ENCODE measurements at places on chromosomes 13 and 19.

DNA sequence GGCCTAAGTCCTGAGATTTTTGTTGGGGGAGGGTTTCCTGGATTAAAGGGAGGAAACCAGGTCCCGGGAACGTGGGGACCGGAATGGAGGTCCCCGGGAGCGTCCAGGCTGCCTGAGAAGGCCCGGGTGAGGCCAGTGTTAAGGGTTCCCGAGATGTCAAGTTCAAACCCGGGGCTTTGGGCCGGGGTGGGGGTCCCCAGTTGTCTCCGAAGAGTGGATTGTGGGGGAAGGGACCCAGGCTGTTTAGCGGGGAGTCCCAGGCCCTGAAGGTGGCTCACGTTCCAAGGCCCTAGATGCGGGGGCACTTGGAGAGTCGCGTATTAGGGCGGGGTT lies 262 bp downstream of the COX7A1 start:
- peak; percentile 31 for ATAC-seq

DNA sequence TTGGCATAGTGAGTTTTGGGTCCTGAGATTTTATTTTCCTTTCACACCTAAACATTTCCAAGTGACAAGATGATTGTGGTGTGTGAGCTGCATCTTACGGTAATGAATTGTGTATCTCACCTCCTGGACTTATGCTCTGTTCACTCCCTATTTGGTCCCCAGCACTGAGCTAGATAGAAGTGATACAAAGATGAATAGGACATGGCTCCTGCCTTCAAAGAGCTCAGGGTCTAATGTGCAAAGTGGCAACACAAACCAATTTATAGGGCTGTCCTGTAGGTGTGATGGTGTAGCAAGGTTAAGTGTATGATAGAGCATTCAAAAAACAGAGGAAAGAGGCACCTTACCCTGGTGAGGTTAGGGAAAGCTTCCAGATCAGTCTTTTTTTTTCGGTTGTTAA lies 17.6 kb upstream of the TNFRSF19 start:
- ATAC-seq, result no peak

DNA sequence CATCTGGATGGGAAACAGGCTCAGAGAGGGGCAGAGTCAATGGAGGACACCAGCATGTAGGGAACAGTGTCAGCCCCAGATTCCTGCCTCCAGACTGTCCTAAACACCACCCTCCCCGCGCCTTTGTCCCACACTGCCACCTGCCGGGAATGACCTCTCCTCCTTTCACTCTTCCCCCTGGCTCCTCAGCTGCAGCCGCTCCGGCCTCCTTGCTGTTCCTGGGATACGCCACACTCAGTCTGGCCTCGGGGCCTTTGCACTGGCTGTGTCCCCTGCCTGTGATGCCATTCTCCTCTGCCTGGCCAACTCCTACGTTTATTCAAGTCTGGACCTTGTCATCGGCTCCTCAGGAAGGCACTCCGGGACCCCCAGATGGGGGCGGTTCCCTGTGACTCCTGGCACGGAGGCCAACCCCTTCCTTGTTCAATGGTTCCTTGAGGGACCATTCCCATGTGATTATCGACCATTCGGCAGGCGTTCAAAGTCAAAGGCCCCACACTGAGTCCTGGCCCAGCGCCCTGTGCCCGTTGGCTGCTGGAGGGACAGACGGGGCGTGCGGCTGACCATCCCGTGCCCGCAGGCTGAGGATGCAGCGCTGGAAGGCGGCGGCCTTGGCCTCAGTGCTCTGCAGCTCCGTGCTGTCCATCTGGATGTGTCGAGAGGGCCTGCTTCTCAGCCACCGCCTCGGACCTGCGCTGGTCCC lies 15.8 kb downstream of the FUT6 start:
- ATAC-seq, result no peak

DNA sequence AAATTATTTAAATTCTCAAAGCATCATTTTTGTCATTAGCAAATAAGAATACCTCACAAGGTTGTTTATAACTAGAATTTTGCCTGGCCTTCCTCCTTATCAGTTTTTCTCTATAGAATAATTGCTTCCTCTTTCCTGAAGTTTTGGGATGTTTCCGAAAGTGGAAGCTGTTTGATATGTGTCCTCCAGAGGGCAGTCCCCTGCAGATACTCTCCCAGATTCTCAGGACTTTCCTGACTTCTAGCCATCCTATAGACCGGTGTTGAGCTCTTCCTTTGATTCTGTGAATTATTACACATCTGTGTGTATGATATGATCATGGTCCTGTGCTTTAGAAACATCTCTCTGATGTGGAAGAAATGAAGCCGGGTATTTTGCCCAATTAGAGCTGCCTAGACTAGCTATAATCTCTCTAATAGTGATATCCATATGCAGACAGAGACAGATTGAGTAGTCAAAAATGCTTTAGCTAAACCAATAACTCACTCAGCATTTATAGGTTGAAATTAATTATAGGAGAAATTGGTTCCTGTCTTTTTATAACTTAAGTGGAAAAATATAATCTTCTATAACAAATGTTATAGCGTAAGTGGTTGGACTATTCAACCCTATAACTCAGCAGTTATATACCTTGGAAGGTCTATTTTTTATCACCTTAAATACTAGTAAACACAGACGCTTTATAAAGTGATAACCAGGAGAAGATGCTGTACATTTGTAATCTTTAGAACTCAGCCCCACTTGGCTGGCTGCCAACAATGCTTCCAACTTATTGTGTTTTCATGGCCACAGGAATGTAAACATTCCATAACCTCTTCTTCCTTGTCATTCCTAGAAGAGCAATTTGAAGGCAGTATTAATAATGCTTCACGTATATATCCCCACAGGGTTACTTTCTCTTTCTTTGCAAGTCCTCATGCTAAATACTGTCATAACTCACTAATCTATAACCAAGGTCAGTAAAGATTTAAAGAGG lies 201.0 kb upstream of the RXFP2 start:
- no peak for ATAC-seq

DNA sequence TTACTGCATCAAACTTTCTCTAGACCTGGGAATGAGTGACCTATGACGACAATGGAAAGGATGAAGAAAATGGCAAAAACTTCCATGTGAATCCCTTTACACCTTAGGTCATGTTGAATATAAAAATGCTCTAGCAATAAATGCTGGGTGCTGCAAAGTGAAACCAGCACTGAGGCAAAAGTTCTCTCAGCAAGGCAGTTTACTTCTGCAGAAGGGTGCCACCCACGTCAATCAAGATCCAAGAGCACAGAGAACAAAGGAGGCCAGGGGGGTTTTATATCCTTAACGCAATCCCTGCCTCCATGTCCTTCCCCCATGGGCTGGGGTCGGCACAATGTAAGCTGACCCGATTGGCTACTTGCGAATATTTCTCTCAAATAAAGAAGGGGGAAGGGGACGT lies 38.7 kb downstream of the ZNF333 start:
- ATAC-seq, result no peak

DNA sequence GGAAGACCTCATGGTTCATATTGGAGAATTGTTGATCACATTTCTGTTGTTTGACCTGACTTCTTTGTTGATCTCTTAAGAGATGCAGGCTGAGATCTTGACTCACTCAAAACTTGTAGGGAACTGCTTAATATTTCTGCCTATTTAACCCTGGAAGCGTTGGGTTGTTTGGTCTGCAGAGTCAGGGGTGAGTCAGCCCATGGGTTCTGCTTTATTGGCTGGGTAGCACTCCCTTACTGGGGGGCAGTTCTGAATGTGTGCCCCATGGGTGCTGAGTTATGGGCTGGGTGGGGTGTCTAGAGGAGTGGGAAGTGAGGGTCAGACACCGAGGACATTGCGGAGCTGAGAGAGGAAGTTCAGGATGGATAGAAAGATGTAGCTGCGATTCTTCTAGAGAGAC lies 87.9 kb downstream of the LRCH1 start:
- no peak for ATAC-seq

DNA sequence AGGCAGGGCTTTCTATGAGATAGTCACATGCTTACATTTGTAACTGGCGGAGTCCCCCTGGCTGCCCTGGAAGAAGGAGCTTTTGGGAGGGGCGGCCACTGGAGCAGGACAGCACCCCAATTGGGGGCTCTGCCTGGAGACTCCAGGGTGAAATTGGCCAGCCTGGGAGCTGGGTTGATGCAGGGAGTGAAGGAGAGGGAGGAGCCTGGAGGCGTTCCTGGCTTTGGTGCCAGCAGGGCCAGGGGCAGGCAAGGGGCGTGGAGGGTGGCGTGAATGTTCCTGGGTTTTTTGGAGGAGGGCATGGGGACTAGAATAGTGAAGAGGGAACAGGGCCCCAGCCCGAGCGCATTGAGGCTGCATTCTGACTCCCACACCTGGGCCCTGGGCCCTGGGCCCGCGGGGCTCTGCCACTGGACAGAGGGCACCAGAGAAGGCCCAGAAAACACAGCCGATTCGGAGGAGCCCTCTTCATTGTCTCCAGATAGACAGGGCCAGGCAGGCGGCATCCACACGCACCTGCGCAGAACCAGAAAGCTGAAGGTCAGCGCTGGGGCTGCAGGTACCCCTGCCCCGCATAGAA lies 29.5 kb downstream of the COMP start:
- no peak for ATAC-seq

DNA sequence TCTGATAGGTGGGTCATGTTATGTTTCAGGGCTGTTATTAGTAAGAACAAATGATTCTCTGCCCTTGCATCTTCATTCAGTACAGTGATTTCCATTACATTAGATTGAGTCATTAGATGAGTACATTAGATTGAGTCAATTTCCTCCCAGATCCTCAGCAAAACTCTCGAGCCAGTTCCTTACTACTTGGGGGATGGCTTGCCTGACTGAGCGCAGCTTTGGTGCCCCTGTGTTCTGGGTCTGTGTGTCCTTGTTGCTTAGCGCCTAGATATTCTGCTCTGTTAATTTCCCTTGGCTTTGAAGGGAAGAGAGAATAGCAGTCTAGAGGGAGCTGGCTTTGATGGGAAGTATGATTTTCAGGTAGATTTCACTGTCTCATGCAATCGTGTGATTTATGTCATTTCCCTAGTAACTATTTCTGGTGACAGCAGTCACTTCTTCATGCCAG lies 19.1 kb upstream of the SCEL start:
- ATAC-seq, result peak; percentile 44

DNA sequence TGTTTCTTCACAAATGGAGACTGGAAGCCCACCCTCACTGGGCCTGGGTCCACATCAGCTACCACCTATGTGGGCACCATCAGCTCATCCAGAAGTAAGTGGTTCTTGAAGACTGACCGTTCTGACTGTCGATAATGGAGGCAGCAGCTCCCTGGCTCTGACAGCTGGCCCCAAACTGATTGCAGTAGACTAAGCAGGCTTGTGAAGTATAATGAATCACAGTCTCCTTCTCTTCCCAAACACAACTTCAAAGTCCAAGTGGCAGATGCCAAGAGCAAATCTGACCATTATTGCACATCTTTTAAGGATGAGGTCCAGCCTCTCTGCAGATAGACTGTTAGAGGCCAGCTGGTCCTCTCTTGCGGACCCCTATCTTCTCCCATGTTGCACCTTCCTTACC lies 574.4 kb upstream of the KLF12 start:
- ATAC-seq, result no peak

DNA sequence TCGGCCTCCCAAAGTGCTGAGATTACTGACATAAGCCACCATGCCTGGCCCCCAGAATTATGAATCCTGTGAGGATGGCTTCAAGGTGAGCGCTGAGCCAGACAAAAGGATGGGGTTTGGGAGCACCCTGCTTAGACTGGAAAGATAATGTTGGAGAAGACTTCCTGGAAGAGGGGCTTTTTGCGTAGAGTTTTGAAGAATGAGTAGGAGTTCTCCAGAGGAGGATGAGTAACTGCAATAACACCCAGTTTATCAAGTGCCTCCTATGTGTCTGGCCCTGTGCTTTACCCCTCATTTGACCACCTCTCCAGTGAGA lies 641 bp upstream of the GDF15 start:
- no peak for ATAC-seq

DNA sequence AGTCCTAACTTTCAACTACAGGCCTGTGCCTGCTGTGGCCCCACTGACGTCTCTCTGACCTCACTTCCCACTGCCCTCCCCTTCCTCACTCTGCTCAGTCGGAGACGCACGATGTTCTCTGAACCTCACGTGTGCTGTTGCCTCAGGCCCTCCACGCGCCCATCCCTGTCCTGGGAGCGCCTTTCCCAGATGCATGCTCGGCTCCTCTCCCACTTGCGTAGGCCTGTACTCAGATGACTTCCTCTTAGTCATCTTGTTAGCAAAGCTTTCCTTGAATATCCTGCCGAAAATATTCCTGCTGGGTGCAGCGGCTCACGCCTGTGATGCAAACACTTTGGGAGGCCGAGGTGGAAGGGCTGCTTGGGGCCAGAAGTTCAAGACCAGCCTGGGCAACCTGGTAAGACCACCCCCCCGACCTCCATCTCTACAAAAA lies 9.3 kb upstream of the SYT5 start:
- no peak for ATAC-seq

GRCh38 chr19:29779921-29780320 lies 31.9 kb upstream of the CCNE1 start:
- no peak for ATAC-seq

DNA sequence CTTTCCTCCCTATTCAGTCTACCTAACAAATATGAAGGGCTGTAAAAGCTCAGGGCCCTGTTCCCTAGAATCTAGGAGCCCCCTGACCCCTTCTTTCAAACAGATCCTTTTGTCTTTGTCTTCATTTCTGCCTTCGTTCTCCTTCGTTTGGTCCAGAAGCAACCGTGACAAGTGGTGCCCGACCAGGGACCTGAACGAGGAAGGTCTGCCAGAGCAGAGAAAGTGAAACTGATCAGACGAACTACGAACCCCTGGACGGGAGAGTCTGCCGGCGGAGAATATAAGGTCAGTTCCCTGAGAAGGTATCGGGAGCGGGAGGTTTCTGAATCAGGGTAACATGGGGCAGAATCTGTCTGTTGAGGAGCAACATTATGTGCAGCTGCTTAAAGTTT lies 751 bp downstream of the ERVK3-1 start:
- ATAC-seq, result no peak

DNA sequence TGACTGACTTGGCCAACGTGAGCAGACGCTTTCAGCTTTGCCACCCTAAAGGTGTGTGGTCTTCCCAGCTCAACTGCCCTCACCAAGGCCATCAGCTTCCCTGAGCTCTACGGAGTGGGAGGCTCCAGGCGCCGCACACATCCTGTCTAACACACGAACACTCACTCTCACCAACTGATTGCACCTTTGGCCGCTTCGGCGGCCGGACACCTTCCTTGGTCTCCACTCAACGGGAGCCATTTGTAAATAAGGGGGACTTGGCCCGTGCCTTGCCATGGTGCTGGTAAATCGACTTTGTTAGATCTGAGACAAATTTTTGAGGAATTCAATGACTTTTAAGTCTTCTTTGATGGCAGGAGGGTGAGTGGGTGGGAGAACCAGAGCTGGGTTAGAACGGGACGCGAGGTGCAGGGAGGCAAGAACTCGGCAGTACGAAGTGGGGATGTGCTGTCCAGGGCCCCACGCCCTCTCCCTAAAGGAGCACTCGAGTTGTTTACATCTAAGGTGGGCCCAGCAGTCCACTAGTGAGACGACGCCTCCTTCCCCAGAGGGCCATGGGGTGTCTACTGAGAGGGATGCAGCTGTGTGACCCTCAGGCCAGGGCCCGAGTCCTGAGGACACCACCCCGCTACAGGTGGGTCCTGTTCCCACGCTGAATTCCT lies 4.4 kb downstream of the C13orf46 start:
- ATAC-seq, result no peak

- ATAC-seq, result no peak
Observed at GRCh38 chr13:93628136-93628797, 401.7 kb downstream of the GPC6 start.
